Omental fat pad (tissue), 4 donors: ENCODE measurements at places on chromosomes 3 and 15.

DNA sequence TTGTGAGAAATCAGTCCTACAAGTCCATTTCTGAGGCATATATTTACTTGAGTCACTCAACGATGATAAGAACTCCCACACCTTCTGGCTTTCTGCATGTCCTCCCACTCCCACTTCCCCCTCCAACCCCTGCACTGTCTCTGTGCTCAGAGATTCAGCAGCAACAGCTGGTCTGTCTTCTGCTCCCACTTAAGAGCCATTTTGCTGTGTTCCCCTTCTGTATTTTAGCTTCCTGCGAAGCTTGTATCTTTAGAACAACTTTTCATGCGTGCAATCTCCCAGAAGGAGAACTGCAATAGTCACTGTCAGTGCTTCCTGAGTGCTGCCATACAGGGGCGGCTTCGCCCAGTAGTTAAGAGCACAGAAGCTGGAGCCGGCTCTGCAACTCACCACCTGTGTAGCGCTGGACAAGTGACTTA lies 90.0 kb upstream of the SPATA12 start:
- DNase-seq, result no peak

- DNase-seq, result no peak
Observed at GRCh38 chr3:152255290-152255689, 13.4 kb upstream of the MBNL1 start.

DNA sequence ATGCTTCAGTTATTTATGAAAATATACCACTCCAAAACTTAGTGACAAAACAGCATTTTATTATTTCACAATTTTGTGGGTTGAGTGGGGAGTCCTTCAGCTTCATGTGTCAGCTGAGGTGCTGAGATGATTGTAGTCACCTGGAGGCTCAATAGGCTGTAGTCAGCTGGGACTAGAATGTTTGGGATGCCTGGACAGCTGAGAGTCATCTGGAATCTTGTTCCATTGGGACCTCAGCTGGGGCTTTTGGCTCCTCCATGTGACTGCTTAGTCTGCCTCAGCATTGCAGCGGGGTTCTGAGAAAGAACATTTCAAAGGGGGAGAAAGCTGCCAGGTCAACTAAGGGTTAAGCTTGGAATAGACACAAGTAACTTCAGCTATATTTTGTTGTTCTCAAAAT lies 13.4 kb downstream of the STT3B start:
- DNase-seq, result no peak

- DNase-seq, result no peak
Observed at GRCh38 chr15:66730168-66731021, 28.4 kb downstream of the SMAD6 start.

DNA sequence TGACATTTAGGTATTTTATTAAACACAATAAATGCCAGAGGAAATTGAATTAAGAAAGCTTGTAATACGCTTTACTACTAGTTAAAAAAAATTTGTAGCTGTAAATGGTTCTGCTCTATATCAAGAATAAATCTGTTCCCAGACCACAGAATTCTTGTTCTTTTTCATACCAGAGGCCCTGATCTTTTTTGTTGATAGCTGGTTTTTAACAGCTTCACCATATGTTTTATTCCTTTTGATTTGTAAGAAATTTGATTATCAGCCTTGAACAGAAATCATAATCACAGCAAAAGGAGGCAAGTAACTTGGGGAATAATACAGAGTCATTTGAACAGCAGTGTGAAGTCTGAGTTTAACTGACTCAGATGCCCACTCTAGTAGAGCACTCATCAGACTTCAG lies 202.7 kb downstream of the CNTN4 start:
- no peak for DNase-seq

DNA sequence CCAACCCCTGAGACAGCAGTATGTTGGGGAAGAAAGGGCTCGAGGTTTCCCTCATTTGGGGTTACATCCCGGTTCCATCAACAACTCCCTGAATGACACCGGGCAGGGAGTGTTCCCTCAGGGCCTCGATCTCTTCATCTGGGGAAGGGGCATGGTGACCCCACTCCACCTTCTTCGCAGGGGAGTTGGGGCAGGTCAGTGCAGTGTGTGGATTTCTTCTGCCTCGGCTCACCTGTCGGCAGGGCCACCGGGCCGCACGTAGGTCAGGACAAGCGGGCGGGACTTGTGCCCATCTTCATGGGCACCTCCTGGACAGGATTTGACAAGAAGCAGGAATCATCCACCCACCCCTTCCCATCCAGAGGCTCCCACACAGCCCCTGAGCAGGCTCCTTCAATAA lies 17.4 kb downstream of the GRIP2 start:
- DNase-seq, result no peak

DNA sequence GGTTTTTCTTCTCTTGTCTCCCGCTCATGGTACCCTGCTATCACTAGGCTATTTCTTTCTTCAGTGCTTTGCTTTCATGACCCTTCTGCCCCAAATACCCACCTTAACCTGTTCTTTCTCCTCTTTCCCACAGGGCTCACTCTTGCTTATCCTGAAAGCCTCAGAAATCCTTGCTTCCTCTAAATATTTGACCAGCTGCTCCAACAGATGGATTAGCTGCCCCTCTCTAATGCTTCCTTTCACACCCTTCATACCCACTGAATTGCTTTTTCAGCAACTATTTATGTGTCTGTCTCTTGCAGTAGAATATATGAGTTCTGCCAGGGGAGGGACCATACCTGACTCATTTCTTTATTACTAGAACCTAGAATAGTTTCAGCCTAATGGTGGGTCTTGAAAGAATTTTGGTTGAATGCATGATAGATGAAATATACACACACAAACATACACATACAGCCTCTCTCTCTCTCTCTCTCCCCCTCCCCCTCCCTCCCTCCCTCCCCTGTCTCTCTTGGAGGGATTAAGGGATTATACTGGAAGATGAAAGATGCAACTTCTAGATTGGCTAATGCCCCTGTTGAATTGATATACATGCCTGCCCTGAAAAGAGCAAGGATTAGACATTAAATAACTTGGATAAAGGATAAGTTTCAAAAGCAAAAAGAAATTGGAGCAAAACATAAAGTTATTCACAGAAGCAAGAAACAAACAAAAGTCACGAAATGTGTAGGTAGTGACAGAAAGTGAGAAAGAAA lies 95.0 kb upstream of the GADL1 start:
- DNase-seq, result no peak

GRCh38 chr3:110620118-110620517 lies 451.5 kb upstream of the NECTIN3 start:
- no peak for DNase-seq

GRCh38 chr3:87949189-87949878 lies 109.5 kb downstream of the CGGBP1 start:
- no peak for DNase-seq

GRCh38 chr3:77191014-77191413 lies 151.1 kb downstream of the ROBO2 start:
- no peak for DNase-seq

DNA sequence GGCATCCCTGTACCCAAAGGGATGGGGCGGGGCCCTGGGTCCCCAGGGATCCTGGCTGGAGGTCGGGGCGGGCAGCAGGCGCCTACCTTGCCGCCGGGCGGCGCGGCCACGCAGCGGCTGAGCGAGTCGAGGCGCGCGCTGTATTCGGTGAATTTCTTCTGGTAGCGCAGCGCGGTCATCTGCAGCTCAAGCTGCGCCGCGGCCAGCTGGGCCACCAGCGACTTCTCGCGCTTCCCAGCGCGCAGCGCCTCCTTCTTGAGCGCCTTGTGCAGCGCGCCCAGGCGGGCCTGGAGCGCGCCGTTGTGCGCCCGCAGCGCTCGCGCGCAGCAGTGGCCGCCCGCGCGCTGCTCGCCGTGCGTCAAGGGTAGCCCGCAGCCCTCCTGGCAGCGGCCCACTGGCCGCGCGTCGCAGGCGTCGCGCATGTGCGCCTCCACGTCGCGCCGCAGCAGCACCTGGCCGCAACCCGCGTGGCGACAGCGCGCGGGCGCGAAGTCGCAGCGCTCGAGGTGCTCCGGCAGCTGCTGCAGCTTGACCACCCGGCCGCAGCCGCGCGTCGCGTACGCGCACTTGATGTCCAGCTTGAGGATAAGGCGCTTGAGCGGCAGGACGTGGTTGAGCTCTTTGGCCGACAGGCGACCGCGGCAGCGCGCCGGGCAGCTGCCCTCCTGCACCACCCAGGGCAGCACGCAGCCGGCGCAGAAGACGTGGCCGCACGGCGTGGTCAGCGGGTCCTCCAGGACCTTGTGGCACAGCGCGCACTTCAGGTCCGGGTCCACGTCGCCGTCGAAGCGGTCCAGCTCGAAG lies 522 bp downstream of the PDZRN3 start:
- no peak for DNase-seq

- DNase-seq, result no peak
Observed at GRCh38 chr15:39581793-39582285, 960 bp downstream of the THBS1 start.

GRCh38 chr3:45538641-45538986 lies 55.9 kb upstream of the LIMD1 start:
- no peak for DNase-seq
